ENCODE measurements at places on chromosomes 3 and 15. TPM values are rescaled to one million over a fixed set of nuclear protein-coding genes. Genes with fewer than 3 reads are reported as not detected.

FANCI gene
- total RNA-seq = 11.3 TPM

SCAPER gene
- 8.0 TPM for total RNA-seq

RLBP1 gene
- not detected for total RNA-seq

CELF6 gene
- 0.23 TPM for total RNA-seq
